RCC 7860 (cell line): ENCODE measurements at places on chromosomes 1 and 21.

DNA sequence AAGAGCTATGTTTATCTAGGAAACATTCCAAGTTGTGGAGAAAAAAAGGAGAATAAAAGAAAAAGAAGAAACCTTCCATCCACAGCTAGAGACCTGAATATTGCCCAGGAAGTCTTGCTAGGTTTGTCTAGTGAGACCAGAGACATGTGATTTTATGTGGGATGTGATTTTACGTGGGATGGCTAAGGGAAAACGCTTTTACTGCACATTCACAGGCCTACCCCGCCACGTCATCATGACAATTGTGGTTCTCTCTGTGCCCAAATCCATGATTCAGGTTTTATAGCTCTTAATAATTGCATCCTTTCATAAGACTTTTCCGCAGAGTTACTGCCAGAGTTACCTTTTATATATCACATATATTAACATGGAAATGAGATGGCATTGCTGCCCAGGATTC, 86.4 kb upstream of the SSX2IP start:
- DNase-seq = peak; percentile 7

DNA sequence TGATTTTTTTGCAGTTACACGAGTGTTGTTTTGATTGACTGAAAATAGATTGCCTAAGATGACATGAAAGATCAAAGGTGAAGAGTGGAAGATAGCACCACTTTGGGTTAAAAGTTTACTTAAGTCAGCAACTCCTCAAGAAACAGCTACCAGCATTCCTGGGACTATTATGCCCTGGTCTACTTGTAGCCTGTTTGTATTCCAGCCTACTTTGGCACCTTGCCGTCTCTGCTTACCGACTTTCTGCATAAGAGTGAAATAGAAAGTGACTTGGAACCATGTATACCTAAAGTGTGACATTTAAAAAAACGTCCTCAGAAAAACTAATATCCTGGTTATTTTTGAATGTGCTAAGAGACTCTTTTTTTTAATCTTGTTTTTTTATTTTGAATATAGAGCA, 631.5 kb upstream of the PTBP2 start:
- DNase-seq = no peak

DNA sequence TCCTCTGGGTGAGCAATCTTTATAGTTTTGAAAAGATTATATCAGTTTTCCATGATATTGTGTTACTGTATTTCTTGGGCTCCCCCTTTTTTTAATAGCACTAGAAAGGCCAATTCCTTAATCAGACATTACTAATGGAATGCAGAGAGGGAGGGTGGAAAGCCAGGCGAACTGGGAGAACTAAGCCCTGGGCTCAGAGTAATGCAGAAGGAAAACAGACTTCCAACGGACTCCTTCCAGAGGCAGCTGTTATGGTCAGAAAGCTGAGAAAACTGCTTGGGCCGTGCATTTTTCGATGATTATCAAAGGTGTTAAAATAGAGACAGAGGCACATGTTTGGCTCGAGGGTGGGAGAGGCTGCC, 206.3 kb downstream of the FOXD2 start:
- no peak for DNase-seq

GRCh38 chr1:77643456-77643855, 39.0 kb downstream of the ZZZ3 start:
- no peak for DNase-seq
